ENCODE measurements at places on chromosomes 3 and 15. TPM values are rescaled to one million over a fixed set of nuclear protein-coding genes. Genes with fewer than 3 reads are reported as not detected.

The SHQ1 gene
- 13.6 TPM for total RNA-seq

The AGTR1 gene
- total RNA-seq = 0.40 TPM

The P2RY14 gene
- total RNA-seq = not detected

The SSUH2 gene
- not detected for total RNA-seq

The TICRR gene
- 1.2 TPM for total RNA-seq

The TGM4 gene
- total RNA-seq = not detected

All from aortic smooth muscle cell (primary cell).